Activated CD8-positive, alpha-beta memory T cell treated with anti-CD3 and anti-CD28 coated beads for 1 hour (primary cell): ENCODE measurements at places on chromosomes 1 and 21.

- DNase-seq = no peak
These were observed 56.6 kb downstream of the SMYD2 start for GRCh38 chr1:214337511-214337910.

DNA sequence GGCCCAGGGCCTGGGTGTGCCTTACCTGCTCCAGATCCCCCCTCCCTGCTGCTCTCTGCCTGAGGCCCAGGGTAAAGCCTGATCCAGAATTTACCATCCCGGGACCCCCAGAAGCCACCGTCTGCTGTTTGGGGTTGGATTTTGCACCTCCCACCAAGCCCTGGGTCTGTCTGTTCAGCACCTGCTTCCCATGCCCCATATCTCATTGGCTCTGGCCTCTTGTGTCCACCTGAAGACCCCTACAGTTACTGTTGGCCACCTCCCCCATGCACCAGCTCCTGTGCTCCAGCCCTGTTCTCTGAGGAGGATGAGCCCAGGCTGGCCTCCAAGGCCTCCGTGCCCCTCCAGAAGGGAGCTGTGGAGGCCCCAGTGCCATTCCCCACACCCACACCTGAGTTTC is 113.9 kb downstream of the GRIK3 start:
- no peak for DNase-seq

- no peak for DNase-seq
These were observed 28.8 kb downstream of the TAF5L start for GRCh38 chr1:229596925-229597699.

DNA sequence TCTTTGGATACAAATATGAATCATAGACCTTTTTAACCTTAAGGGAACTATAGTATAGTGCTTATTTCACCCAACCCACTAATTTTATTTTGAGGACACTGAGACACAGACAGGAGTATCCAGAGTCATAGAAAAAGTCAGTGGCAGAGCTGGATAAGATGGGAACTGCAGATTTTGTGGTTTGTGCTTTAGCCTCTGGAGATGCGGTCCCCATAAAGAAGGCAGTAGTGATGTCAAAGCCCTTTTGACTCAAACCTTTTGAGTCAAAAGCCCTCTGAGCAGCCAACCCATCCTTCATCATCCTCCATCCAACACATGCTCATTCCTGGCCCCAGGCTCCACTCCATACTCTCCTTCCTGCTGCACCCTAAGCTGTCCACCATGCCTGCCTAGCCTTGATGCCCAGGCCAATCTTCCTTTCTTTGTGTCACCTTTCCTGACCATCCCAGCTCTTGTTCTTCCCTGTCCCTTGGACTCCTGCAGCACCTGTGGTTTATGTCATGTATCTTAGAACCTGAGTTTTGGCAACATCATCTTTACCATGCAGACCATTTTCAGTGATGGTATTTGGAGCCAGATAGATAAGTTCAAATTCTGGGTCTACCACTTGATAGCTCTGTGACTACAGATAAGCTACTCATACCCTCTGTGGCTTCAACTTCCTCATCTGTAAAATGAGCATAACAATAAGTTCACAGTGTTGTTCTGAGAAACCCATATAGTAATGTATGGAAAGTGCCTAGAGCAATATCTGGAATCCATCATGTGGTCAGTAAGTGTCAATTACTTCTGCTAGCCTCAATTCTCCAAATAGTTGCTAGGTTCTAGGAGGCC is 20.1 kb downstream of the SLAMF1 start:
- no peak for DNase-seq

DNA sequence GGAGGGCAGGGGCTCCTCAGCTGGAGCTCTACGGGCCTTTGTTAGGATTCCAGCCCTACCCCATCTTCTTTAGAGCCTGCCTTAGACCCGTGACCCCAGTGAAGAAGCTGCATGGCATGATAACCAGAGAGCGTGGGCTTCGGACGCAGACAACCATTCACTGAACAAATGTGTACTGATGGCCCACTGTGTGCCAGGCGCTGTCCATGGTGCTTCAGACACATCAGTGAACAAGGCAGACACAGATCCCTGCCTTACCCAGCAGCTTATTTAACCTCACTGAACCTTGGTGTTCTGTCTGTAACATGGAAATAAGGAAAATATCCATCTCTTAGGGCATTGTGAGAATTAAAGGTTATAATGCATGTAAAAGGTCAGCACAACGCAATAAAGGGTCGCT is 9.5 kb downstream of the CHIT1 start:
- no peak for DNase-seq

GRCh38 chr1:203368624-203369451 is 17.9 kb upstream of the FMOD start:
- DNase-seq = no peak

DNA sequence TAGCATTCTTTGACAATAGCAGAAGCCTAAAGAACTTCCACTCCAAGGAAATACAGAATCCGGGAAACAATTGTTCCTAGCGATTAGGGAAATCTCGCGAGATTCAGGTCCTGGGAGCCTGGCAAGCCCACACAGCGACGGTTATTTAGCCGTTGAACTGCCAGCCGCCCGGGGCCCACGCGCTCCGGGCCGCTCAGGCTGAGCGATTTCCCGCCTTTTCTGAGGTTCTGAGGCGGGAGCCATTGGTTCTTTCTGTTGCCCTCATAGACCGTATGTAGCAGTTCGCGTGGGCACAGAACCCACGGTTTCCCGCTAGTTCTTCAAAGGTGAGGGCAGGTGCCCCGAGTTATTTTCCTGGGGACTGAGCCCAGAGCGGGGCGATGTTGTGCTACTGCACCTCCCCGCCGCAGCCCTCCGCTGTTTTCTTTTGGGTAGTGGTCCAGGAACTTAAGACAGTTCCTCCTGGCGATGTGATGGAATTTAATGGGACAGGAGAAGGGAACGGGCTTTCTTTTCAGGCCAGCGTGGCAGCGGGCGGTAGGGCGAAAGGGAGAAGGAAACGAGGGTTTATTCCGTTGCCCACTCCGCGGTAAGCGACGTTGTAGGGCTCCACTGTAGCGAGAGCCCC is at the start of gene SYCP1:
TSS of gene SYCP1 (plus strand) at position 171 of the 628 bp plus-strand sequence. CDS start 602 bp downstream, outside the sequence.
- DNase-seq = no peak

GRCh38 chr1:88357729-88358128 is 326.3 kb upstream of the PKN2 start:
- DNase-seq = no peak

DNA sequence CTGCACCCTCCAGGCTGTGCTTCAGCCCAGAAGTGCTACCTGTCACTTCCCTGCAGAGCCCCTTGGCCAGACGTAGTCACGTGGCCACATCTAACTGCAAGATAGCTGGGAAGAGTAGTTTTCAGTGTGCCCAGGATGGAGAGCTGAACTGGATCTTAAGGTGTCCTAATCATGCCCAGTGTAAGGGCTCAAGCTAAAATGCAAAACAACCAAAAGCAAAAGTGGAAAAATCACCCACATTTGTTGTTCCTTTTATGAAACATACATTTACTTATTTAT is 59.4 kb upstream of the ROR1 start:
- DNase-seq = no peak

DNA sequence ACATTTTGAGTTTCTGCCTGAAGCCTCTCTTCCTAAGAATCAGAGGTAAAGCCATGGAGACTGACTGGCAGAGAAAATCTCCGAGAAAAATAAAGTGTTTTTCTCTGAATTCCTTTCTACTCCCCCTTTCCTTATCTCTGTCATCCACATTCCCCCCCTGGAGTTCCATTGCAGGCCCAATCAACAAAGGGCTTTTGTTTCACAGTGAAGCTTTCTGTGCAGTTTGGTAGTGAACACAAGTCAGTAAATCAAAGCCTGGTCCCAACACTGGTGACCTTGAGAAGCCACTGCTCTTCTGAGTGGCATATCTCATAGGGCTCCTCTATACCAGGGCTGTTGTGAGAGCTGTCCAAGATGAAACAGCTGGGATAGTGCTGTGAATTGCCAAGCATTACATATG is 228.4 kb downstream of the SEC16B start:
- no peak for DNase-seq

DNA sequence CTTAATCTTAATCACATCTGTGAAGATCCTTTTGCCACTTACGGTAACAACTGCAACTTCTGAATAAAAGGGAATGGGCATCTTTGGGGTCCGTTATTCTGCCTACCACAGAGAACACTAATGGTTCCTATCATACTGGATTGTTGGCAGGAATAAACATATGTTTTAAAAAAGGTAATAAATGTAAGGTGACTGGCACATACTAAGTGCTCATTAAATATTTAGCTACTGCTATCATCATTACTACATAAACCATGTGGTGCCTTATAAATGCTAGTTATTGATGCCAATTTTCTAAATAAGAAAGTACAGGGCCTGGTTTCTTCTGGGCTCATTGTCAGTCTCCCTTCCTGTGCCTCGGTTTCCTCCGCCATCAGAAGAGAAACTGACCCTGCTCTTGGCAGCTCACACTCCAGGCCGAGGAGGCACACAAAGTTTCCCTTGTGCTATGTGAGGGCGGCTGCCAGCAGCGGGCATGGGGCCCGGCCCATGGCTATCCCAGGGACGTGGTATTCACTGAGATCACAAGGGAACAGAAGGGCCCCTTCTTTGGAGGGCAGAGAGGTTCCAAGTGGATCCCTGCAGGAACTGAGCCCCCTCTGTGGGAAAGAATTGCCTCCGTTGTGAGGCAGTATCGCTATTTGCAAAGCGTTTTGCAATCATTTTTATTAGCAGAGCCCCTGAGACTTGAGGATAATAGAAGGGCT is 26.2 kb downstream of the NAV1 start:
- no peak for DNase-seq

GRCh38 chr1:232883992-232884661 is 66.3 kb upstream of the NTPCR start:
- no peak for DNase-seq

- DNase-seq = no peak
These were observed 60.5 kb downstream of the CLIC4 start for GRCh38 chr1:24805534-24806301.

GRCh38 chr1:39104158-39105060 is 78.3 kb downstream of the NDUFS5 start:
- no peak for DNase-seq

- DNase-seq = no peak
These were observed 63.5 kb upstream of the EDN2 start for GRCh38 chr1:41547781-41548560.

DNA sequence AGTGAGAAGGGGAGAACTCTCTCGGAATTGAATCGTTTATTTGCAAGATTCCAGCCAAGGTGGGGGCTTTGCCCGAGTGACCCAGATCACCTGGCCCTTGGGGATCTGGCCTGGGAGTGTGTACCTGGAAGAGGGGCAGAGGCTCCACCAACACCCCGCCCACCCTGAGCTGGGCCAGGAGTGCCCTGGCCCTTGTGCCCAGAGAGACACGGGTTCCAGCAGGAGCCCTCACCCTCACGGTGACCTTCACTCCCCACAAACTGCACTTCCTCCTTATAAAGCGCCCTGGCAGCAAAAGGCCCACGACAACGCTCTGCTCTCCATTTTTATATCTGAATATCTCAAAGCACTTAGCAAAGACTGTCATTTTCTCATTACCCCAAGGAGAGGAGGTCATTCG is 16.6 kb downstream of the CASZ1 start:
- DNase-seq = no peak

DNA sequence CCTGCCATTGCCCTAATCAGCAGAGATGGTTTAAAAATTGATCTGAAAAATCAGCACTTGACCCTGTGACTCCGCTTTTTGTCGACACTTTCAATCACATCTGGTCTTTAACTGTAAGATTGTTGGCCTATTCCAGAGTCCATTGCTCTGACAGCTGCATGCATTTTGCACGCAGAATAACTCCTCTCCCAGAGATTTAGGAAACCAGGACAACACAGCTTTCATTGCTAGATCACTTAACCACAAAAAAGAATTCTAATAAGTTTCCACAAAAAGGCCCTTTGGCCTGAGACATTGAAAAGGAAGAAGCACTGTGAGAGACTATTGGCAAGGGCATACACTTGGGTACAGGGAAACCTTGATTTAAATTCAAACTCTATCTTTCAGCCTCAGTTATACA is 373.1 kb downstream of the TGFB2 start:
- DNase-seq = no peak
